ENCODE measurements at places on chromosomes 7 and 10.

DNA sequence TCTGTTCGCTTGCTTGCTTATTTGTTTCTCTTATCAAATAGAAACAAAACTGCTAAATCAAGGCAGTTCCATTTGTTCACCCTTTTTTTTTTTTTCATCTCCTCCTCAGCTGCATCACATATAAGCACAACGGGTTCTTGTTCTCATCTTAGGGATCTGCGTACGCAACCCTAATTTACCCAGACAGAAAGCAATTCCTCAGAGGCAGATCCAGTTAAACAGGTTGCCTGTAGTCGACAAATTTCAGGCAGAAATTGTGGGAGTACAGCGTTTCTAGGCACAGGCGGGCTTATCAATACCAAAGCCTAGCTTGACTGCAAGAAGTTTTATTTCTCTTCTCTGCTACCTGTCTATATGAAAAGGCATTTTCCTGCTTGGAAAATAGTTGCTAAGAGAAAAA is 565.4 kb downstream of the NXPH1 start:
- no peak for ATAC-seq

GRCh38 chr7:146150153-146150552 is 33.6 kb downstream of the CNTNAP2 start:
- no peak for ATAC-seq

DNA sequence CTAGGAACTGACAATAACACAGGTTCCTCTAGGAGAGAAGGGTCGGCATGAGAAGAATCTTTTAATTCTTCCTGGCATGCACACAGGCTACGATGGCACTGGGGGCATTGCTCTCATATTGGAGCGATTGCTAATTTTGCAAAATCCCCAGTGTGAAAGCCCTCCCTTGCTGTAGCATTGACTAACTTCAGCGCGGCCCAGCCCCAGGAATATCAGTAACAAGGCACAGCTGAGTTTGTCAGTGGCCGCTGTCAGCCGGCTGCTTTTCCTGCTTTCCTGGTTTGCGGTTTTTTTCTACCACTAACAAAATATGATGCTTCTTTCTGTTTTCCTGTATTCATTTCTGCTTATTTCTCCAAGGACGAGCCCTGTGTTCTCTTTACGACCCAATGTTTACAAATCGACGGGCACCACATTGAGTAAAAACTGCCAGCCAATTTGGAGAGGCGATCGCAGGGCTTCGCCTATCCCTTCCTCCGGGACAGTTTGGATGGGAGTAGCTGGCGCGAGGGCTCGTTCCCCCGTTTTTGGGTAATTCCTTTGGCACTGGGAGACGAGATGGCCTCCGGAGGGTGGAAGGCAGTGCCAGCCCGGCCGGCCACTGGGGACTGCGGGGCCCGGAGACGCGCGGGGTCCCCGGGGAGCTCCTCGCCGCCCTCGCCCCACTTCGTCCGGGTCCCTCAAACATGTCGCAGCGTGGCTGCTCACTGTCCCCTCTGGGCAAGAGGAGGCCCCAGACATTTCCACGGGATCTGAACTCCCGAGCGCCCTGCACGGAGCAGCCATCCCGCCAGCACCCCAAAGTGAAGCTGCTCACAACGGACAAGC is 967 bp downstream of the ADARB2 start:
- no peak for ATAC-seq

DNA sequence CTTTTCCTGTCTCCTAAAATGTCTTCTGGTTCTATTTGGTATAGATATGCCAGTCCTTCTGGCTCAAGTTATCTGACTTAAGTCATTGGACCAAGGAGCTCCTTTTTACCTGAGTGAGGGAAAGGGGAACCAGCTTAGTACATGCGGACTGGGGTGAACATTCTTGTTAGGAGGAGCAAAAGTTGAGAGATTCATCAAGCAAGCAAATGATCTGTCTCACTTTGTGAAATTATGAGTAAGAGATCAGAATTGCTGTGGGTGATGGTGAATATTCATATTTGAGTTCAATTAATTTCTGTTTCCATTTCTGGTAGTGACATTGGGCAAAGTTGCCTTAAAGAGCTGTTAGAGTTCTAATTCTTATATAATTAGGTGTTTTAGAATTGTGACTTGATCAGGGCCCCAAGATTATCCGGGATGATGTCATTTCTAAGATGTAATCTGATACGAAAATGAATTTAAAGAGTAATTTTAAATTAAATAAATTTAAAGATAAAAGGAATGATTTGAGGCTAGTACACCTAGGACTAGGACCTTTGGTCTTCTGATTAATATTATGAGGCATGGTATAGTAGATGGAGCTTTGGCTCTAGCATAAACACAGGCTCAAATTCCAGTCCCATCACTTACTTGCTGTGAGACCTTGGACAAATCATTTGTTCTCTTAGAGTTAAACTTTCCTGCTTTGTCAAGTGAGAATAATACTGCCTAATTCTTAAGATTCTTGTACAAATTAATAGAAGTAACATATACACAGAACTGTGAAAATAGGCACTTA is 60.4 kb upstream of the STRIP2 start:
- ATAC-seq: no peak

- no peak for ATAC-seq
These were observed 626.2 kb downstream of the SUGCT start for GRCh38 chr7:40760987-40761386.

GRCh38 chr10:32788359-32788758 is 169.7 kb downstream of the ITGB1 start:
- no peak for ATAC-seq

DNA sequence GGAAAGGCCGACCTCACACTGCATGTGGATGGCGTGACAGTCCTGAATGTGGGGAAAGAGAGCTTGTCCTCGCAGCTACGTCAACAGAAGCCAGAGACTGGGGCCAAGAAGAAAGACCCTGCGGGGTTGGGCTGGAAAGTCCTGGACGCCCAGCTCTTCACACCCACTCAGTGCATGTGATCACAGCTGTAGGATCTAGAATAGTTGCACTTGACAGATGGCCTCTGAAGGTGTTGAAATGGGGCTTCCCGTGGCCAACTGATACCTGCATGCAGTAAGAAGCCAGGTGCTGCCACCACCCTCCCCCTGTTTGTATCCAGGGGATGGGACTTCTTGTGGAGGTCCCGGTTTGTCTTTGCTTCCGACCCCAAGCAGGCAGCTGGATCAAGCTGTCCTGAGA is 34.1 kb upstream of the OCM2 start:
- ATAC-seq: no peak

- ATAC-seq: peak; percentile 51
These were observed 584 bp upstream of the GARS1 start for GRCh38 chr7:30594048-30594539.

GRCh38 chr10:75904499-75905283 is 473.3 kb downstream of the LRMDA start:
- ATAC-seq: no peak

- no peak for ATAC-seq
These were observed 203.5 kb downstream of the USP6NL start for GRCh38 chr10:11407939-11408338.

GRCh38 chr7:81491573-81491972 is 278.3 kb downstream of the HGF start:
- no peak for ATAC-seq

GRCh38 chr10:60031664-60032063 is 125.3 kb upstream of the CCDC6 start:
- peak; percentile 38 for ATAC-seq

GRCh38 chr10:26441491-26442214 is 3.5 kb downstream of the APBB1IP start:
- ATAC-seq: no peak

DNA sequence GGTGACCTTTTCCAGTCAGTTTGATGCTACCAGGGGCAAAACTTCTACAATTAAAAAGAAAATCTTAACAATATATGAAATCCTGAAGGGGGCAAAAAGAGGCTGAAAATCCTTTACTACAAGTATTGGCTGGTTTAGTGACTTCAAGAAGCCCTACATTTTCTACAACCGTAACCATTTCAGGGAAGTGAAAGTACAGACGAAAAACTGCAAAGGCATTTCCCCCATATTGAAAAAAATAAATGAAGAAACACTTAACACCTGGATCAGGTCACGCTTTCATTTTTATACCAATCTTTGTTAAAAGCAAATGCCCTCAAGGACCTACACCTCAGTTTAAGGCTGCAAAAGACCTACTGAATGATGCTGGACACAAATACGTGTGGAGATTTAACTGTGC is 38.6 kb downstream of the IL6 start:
- no peak for ATAC-seq

GRCh38 chr7:44643206-44643605 is 36.8 kb downstream of the OGDH start:
- ATAC-seq: no peak

DNA sequence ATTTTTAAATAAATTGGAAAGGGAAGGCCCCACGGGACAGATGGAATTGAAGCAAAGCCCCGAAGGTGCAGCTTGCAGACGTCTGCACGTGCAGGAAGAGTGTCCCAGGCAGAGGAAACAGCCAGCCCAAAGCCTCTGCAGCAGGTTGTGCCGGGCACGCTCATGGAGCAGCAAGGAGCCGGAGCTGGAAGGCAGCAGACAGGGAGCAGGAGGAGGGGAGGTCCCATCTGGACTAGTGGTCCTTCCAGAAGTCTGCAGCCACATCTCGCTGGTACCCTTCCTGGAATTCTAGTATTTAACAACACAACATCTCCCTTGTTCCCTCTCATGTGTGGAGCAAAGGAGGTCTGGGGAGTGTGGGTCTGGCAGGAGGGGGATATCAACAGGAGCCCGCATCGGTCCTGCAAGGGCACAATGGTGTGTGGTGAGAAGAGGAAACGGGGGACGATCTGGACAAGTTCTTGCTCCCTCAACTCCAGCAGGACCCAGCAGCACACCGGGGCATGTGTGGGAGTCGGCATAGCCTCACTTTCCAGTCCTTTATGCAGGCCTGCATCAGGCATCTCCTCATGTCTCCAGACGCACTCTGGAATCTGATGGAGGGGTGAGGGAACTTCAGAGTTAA is 169.3 kb downstream of the GRID1 start:
- ATAC-seq: no peak

- ATAC-seq: no peak
These were observed 305.0 kb downstream of the PTEN start for GRCh38 chr10:88168171-88169036.

- no peak for ATAC-seq
These were observed 45.5 kb downstream of the TNPO3 start for GRCh38 chr7:129009437-129009836.

GRCh38 chr7:119196183-119196582 is 971.7 kb downstream of the ANKRD7 start:
- ATAC-seq: no peak

GRCh38 chr10:70600512-70601395 is 1.8 kb downstream of the PRF1 start:
- ATAC-seq: no peak
